ENCODE measurements at places on chromosomes 4 and X.

- no peak for DNase-seq
Observed at GRCh38 chr4:1253831-1254230, 4.9 kb upstream of the CTBP1 start.

DNA sequence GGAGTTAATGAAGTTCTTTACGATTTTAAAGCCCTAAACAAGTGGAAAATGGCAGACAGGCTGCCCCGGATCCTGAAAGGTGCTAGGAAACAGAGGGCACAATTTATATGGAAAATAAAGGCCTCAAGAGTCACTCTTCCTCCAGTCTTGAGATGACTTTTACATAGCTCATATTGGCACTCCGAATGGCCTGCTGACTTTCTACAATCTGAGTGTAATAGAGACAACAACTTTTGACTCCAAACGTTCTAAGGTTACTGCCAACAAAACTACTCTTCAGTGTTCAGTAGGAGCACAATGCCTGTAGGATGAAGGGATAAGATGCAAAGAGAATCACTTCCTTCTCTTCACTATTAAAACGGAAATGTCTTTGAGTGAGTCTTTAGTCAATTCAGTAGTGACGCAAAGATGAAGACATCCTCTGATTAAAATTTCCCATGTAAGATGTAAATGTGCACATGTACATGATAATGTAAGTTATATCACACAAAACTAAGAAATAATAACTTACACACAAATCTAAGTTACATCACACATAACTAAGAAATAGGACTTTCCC, 40.5 kb downstream of the VEGFC start:
- no peak for DNase-seq

- no peak for DNase-seq
Observed at GRCh38 chr4:32551943-32552342, 1831.8 kb downstream of the PCDH7 start.

GRCh38 chr4:145531223-145531622, 49.6 kb downstream of the SMAD1 start:
- no peak for DNase-seq

GRCh38 chr4:75557696-75558095, 1.8 kb downstream of the ODAPH start:
- DNase-seq, result no peak

DNA sequence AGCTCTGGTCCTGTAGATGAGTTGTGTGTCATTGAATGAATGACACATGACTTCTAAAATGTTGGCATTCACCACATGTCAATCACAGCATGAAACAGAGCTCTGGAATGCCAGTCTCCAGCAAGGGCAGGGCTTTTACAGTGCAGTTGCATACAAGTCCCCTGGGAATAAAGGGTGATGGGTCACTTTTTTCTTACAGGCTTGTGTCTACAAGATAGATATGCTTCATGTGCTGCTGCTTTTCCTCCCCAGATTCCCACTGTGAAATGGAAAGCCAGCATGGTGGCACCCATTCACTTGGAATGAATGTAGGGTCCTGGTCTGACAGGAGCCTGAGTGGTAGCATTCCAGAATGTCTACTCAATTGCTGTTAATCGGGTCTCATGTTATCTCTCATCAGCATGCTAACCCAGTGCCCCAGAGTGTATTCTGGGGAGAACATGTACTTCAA, 159.1 kb upstream of the KIT start:
- no peak for DNase-seq

DNA sequence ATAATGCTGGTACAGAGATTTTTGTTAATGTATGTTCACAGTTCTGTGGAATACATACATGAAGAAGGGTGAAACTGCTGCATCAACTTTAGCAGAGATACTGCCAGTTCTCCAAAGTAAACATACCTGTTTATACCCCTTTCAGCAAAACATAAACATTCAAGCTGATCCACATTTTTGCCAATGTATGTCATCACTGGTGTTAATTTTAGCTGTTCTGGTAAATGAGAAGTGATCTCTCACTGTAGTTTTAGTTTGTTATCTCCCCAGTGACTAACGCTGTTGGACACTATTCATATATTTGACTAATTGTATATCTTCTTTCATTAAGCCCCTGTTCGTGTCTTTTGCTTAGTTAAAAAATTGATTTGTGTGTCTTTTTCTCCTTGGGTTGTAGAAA, 82.0 kb downstream of the HAUS3 start:
- DNase-seq, result no peak

Data from HCT116 (cell line).